ENCODE measurements at places on chromosomes 12 and 14.

DNA sequence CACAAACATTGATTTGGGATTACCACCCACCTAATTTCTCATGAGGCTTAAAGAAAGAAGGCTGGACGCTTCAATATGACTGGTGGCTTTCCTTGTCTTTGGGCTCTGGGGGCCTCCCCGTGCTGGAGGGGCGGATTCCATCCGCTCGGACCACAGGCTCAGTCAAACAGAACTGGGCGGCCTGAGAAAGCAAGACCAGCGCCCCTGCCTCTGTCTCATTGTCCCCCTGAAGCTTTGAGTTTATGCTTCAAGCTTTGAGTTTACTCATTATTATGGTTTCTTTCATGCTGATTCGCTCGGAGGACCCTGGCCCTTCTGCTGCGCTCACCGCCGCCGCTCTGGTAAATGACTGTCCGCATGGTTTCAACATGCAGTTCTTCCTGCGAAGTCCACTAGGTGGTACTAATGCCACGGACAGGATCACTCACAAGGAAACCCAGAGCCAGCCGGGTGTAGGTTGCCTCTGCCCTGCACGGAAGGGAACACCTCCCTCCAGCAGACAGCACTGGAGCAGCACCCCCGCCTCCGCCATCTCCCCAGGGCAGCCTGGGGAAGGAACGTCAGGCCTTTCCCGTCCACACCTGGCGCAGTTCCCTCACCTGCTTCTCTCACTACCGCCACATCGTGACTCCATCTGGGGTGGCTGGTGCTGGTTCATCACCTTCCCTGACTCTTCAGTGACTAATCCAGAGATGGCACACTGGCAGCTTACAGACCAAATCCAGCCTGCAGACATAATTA lies 13.2 kb upstream of the TIGAR start:
- peak; percentile 90 for DNase-seq

- no peak for DNase-seq
Observed at GRCh38 chr14:87838931-87839330, 154.1 kb downstream of the GALC start.

DNA sequence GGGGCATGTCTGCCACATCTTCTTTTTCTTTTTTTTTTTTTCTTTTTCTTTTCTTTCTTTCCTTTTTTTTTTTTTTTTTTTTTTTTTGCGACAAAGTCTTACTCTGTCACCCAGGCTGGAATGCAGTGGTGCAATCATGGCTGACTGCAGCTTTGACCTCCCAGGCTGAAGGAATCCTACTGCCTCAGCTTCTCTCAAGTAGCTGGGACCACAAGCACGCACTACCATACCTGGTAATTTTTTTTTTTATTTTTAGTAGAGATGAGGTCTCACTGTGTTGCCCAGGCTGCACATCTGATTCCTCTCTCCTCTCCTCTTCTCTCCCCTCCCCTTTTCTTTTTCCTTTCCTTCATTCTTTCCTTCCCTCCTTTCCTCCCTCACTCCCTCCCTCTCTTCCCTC lies 18.5 kb downstream of the SLC15A5 start:
- no peak for DNase-seq

DNA sequence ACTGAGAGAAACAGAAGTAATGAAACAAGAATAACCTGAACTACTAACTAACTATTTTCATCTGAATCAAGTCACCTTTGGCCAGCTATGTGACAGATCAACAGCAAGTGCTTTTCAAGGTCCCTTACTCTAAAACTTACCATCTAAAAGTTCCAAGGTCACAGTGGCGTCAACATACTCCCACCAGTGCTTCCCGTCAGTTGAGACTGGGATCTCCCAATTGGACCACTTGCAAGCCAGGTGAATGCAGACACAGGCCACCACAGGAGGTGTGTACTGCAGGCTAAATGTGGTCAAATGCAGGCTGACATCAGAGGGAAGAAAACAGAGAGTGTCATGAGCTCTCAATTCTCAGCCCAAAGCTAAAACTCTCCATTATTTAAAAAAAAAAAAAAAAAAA lies 13.8 kb upstream of the KANSL2 start:
- no peak for DNase-seq

- DNase-seq = no peak
Observed at GRCh38 chr12:10211101-10211939, 1.4 kb upstream of the GABARAPL1 start.

GRCh38 chr14:47490353-47490752 lies 185.1 kb downstream of the MDGA2 start:
- DNase-seq = no peak

DNA sequence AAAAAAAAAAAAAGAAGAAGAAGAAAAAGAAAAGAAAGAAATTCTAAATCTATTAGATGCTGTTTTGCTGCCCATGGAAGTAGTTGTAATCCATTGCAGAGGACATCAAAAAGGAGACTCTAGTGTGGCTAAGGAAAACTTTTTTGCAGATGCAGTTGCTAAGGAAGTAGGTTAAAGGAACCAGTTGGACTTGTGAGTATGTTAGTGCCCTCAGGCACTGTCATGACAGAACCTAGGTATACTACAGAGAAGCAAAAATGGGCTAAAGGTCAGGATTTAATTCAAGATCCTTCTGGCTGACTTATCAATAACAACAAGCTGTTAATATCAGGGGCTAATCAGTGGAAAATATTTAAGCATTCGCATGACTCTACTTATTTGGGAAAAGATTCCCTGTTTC lies 1571.6 kb upstream of the FLRT2 start:
- DNase-seq = no peak

- no peak for DNase-seq
Observed at GRCh38 chr12:82366197-82366596, 7.9 kb downstream of the METTL25 start.

- peak; percentile 38 for DNase-seq
Observed at GRCh38 chr14:102539544-102540314, 30.2 kb upstream of the ANKRD9 start.

- DNase-seq = peak; percentile 22
Observed at GRCh38 chr12:28253161-28253641, 62.9 kb downstream of the CCDC91 start.

GRCh38 chr14:93398491-93398890 lies 32.2 kb upstream of the UNC79 start:
- DNase-seq = no peak

GRCh38 chr12:41460906-41461305 lies 272.8 kb downstream of the PDZRN4 start:
- no peak for DNase-seq

- DNase-seq = no peak
Observed at GRCh38 chr12:68673788-68674187, 13.0 kb upstream of the NUP107 start.

DNA sequence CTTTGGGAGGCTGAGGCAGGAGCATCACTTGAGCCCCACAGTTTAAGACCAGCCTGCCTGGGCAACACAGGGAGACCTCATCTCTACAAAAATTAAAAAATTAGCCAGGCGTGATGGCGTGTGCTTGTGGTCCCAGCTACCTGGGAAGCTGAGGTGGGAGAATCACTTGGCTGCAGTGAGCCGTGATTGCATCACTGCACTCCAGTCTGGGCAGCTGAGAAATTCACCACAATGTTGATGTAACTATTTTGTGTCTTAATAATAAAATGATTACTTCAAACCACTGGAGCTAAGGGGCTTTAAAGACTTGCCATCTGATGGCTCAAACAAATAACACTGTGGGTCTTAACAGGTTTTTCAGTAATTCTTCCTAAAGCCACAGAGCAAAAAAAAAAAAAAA lies 10.8 kb downstream of the ERH start:
- no peak for DNase-seq

GRCh38 chr12:15800278-15800677 lies 11.1 kb upstream of the EPS8 start:
- no peak for DNase-seq

- no peak for DNase-seq
Observed at GRCh38 chr14:99252940-99253868, 18.8 kb downstream of the BCL11B start.

Measured in COLO829 (cell line).